Muscle of leg (tissue), 16 donors: ENCODE measurements at places on chromosomes 3 and 15.

- no peak for DNase-seq
Measured at GRCh38 chr15:29911705-29912104, 89.4 kb upstream of the TJP1 start.

GRCh38 chr3:162112719-162113118 is 616.1 kb downstream of the OTOL1 start:
- DNase-seq: no peak

GRCh38 chr15:50183112-50183794 is 1.3 kb downstream of the SLC27A2 start:
- no peak for DNase-seq

DNA sequence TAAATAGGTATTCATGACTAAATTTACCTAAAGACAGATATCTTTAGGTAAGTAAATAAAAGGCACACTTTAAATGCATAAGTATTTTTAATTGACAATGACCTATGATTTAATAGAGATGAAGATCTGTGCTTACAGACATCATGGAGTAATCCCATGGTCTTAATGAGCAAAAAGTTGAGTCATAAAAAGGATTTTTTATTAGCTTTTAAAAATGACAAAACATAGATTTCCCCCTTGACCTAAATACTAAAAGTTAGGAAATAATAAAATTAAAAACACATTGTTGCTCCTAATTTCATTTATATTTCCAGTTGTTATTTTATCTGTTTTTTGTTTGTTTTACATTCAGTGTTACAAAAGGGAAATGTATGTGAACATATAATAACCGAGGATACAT is 1005.7 kb downstream of the ROBO1 start:
- DNase-seq: no peak

DNA sequence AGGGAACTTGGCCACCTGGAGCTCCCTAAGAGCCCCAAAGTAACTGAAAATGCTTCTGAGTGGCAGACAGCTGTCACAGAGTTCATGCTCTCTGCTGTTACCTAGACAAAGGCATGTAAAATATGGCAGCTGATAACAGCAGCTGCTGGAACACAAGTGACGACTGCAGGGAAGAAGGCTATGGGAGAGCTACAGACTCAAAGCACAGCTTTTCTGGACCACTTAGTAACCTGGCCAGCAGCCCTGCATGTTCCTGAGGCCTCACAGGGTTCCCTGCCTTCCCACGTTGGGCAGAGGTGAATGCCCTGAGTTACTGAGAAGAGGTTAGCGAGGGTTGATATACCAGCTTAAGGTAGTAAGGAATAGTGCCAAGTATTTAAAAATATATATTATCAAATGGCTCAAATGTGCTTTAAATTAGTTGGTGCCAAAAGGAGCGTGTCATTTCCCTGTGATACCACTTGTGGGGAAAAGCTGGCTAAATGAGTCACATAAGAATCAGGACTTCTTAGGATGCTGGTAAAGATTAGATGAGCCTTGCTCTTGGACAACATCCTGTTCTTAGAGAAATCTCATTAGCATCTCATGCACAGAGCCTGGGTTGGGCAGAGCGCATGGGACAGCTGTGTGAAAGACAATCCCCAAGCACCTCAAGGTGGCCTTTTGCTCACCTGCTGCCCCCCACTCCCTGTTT is 76.4 kb upstream of the SCN5A start:
- DNase-seq: peak; percentile 52

DNA sequence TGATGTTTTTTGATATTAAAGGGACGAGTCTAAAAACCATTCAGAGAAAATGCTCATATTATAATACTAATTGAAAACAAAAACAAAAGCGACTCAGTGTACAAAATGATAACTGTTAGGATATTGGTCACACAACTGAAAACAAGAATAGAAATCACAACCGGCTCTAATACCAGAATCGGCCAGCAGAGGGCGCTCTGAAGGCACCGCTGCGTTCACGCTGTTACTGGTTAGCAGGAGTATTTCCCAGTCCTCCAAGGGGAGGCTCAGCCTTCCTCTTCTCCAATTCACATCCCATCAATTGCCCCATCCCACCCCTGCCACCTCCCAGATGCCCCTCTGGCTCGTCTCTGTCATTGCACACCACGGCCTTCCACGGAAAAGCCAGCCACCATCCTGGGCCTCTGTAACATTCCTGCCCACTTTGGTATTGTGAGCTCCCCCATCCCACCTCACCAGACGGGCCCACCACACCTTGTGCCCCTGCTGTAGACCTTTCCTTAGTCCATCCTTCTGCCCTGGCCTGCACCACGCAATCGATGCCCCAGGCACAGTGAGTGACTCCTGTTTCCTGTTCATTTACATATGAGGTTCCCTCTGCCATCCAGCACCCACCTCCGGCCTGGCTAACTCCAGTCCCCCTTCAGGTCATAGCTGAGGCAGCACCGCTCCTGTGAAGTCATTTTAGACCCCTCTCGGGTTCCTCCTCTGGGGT is 8.5 kb downstream of the FAM107A start:
- peak; percentile 75 for DNase-seq

- DNase-seq: no peak
Measured at GRCh38 chr15:92384381-92384780, 9.3 kb upstream of the ST8SIA2 start.

- DNase-seq: no peak
Measured at GRCh38 chr3:9780910-9781309, 11.2 kb upstream of the CAMK1 start.

DNA sequence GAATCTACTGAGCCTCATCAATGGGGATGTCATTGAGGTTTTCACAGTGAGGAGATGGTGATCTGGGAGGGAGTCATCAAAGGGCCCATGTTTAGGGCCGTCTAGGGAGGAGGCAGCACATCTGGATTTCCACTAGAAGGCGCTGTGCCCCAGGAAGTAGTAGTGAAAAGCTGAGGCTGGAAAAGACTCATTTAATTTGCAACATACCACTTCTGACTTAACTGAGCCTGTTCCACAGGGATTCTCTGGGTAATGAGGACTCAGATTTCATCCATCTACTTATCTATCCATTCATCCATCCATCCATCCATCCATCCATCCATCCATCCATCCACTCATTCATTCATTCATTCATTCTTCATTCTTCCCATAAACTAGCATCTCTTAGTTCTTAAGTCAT is 17.4 kb upstream of the SHF start:
- DNase-seq: peak; percentile 48

DNA sequence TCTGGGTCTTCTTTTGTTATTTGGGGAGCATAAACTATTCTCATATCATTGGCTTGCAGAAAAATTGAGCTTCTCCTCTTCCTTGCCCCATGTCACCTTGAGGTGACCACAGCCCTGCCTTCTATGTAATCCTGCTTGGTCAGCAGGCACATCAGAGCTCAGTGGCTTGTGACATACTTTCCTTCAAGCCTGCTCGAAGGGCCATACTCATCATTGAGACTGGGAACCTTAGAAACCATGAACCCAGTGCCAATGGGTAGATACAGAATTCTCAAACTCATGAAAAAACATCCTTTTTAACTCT is 3.7 kb upstream of the CCR2 start:
- DNase-seq: no peak

- DNase-seq: no peak
Measured at GRCh38 chr15:70507772-70508371, 255.5 kb downstream of the UACA start.

DNA sequence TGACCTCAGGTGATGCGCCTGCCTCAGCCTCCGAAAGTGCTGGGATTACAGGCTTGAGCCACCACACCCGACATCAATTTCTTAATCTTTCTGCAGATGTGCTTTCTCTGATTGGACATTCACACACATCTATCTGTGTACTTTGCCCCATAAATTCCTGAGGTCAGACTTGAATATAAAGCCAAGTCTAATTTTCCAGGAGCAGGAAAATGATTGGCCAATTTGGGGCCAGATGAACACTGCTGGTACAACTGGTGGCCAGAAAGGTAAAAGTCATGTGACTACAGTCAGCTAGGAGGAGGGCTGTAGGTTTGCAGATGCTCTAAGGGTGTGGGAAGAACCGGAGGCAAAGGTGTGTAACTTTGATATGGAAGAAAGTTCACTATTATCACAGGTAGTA is 3.2 kb upstream of the RAD51 start:
- DNase-seq: no peak

DNA sequence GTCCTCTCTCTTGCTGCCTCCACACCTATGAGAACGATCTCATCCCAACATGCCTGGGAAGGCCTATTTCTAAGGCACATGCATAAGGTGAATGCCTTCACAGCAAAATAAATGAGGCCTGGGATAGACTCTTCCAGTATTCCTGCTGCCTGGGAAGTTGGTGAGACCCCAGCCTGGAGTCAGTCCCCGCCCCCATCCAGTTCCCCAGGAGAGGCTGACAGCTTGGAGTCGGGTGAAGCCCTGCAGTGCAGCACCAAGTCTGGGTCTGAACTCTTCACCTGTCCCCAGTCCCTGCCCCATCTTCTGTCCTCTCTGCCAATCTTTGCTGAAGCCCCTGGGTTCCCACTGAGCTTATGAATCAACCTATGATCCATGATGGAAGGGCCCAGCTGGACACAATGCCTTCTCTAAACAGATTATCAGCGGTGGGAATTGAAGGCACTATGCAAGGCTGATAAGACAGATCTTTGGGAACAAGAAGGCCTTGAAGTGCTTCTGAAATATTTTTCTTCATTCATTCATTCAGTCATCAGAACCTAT is 10.2 kb upstream of the APBA2 start:
- DNase-seq: no peak

DNA sequence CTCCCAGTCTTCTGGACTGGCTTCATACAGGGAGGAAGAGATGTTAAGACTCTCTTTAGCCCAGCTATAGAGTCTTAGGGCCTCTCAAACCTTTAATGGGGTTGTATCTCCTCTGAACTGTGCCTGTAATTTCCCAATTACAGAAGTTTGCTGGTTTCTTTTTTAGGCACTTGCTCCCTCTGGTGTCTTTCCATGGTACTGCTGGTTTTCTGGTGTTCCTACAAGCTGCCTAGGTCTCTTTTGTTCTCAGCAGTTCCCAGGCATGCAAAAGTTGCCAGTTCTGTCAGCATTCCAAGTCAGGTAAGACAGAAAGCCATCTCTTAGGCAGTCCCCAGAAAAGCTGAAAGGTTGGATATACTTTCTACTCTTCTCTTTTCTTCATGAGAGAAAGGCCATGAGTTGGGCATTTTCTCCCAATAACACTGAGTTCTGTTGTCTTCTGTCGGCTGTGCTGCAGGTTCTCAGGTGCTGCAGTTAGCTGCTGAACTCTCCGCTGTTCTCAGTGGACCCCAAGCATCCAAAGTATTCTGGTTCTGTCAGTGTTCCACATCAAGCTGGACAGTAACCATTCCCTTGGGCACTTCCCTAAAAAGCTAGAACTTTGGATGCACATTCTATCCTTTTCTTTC is 54.4 kb upstream of the EHHADH start:
- peak; percentile 24 for DNase-seq

DNA sequence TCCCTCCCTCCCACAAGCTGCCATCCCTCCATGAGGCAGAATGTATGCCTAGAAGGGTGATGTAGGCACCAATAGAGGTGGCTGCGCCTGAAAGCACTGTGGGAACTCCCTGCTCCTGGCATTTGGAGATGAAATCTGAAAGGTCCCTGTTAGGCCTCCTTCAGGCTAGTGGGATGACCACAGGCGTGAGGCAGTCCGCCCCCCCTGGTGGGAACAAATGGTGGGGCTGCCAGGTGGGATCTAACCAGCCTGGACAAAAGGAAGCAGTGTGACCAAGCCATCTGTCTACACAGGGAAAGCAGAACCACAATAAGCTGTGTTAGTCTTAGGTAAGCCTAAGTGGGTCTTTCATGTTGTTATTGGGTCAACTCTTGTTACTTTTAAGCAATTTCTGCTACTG is 25.3 kb downstream of the IL5RA start:
- DNase-seq: no peak

DNA sequence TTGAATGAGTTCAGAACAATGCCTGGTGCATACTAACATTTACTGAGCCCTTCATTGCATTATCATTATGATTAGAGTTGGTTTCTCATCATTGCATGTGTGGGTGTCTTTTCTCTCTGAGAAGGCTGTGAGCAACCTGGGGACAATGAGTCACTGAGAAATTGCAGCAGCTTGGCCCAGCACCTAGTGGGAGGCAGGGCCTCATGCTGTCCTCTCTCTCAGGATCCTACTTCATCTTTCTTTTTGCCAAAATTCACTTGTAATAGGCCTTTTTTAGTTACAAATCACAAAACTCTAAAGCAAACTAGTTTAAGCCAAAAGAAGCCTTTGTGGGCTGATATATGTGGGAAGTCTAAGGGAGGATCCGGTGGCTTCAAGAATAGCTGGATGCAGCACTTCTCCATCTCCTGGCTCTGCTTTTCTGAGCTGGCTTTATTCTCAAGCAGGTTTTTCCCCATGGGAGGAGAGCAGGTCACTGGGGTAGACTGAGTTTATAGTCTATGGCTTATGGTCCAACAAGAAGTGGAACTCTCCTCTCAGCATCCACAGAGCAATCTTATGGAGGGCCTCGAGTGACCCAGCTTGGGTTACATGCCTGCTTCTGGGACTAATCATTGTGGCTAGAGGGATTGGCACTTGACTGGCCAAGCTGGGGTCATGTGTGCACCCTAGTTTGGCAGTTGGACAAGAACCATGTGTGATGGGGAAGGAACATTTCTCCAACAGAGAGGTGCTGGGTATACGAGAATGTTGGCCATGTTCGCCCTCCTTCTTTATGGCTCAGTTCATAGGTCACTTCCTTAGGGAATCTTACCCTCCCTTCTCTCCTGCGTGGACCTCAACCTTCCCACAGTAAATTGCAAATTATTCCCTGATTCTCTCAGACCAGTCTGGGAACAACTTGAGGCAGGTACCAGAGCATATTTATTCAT is 8.7 kb upstream of the CAMK1 start:
- peak; percentile 66 for DNase-seq

DNA sequence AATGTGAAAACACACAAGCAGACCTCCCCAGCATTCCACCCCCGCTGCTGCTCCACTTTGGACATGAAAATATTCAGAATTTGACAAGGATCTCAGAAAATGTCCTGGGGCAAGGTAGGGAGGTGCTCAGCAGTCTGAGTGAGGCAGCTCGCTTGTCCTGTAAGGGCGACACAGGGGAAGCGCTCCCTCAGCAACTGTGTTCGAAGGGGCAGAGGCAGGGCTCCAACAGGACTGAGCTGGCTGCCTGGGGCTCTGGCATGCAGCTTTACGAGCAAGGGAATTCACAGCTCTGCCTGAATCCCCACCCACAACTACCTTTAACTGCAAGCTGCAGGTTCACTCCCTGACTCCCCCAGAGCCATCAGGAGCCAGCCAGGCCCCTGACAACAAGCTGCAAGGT is 287.0 kb upstream of the LYSMD4 start:
- DNase-seq: no peak

GRCh38 chr15:84037301-84037700 is 198.3 kb upstream of the GOLGA6L4 start:
- DNase-seq: peak; percentile 65

- DNase-seq: no peak
Measured at GRCh38 chr3:109927161-109927560, 589.8 kb upstream of the DPPA4 start.

- DNase-seq: no peak
Measured at GRCh38 chr3:77102951-77103769, 63.3 kb downstream of the ROBO2 start.

GRCh38 chr15:97875513-97876280 is 84.8 kb upstream of the ARRDC4 start:
- no peak for DNase-seq
